ENCODE measurements at places on chromosomes 6 and 20.

DNA sequence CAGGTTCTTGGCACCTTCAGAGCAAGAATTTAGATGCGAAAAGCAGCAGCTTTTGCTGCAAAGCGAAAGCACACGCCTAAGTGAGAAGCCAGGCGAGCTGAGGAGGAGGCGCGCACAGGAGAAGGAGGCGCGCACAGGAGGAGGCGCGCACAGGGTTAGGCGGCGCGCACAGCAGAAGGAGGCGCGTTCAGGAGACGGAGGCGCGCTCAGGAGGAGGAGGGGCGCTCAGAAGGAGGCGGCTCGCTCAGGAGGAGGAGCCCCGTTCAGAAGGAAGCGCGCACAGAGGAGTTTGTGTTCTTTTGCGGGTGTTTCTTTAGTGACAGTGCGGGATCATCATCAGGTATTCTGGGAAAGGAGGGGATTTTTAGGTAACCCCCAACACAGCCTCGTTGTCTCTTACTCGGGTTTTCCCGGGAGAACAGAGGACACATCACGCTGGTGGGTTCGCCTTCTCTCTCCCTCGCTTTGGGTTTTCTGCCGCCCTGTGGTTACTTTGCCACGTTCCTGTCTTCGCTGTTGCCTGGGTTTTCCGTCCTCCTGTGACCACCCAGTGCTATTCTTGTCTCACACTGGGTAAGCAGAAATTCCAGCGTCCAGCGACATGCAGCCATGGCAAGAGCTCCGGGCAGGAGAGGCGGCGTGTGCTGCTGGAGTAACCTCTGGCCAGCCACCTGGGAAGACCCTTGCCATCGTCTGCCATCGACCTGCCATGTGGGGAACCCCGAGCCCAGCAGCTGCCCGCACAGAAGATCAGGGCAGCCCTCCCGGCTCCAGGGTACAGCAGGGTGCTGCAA, 47.0 kb downstream of the WDR27 start:
- peak; percentile 23 for DNase-seq

DNA sequence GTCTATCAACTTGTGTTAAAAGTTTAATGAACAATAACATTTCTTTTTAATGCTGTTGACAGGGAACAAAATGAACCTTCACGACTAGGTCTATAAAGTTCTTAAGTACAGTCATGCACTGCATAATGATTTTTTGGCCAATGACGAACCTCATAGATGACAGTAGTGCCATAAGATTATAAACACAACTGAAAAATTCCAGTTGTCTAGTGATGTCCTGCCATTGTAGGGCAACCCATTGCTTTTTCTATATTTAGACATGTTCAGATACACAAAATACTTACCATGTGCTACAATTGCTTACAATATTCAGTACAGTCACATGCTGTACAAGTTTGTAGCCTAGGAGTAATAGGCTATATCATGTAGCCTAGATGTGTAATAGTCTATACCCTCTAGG, 93.6 kb downstream of the SYNE1 start:
- no peak for DNase-seq

DNA sequence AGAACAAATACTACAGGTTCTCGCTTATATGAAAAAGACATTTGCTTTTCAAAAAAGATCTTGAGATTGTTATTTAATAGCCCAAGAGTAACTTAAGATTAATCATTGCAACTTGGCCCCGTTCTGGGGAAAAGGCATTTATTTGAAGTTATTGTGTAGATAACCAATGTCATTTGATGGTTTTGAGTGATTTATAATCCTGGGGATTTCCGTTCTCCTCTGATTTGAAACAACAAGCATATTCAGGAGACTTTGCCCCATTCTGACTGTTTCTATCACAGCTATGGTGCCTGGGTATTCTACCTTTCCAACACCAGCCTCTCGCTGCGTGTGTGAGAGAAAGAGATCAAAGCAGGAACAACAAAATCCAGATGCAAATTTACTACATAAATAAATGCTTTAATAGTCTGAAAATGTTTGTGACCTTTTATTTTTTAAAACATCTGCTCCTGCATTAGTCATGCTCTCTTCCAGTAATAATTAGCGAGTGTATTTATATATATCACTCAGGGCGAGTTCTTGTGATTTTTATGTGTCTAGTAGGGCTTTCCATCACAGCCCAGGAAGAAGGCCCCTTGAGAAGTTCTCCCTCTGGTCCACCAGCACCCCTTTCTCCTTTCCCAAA, 197.9 kb upstream of the FOXQ1 start:
- DNase-seq: no peak

DNA sequence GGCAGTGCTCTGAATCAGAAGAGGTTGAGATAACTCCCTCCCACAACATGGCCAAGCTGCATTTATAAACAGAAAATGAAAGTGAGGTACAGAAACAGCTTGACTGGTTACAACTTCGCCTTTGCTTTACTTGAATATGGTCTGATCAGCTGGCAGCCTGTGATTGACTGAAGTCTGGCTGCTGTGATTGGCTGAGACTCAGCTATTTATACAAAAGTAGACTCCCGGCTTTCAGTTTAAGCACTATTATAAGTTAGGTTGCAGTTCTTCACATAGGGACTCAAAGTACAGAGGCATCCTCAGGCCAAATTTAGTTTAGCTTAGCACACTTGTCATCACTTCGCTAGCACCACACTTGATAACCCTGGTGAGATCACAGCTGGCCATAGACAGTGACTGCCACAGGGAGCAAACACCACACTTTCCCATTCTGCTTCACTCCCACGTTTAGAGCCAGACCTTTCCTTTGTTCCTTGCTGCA, 362.6 kb downstream of the EPM2A start:
- no peak for DNase-seq

DNA sequence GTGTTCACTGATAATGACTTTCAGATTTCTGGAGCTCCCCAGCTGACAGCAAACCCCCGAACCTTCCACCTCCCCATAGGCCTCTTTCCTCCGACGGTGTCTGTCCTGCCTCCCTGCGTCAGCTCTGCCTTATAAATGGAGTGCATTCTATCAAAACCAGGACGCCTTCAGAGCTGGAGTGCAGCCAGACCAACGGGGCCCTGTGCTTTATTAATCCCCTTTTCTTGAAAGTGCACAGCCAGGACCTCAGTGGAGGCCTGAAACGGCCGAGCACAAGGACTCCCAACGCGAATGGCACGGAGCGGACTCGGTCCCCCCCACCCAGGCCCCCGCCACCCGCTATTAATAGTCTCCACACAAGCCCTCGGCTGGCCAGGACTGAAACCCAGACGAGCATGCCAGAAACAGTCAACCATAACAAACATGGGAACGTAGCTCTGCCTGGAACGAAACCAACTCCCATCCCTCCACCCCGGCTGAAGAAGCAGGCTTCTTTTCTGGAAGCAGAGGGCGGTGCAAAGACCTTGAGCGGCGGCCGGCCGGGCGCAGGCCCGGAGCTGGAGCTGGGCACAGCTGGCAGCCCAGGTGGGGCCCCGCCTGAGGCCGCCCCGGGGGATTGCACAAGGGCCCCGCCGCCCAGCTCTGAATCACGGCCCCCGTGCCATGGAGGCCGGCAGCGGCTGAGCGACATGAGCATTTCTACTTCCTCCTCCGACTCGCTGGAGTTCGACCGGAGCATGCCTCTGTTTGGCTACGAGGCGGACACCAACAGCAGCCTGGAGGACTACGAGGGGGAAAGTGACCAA, 42.3 kb upstream of the NAA20 start:
- DNase-seq: no peak

GRCh38 chr6:24836109-24836508, 37.4 kb upstream of the ARMH2 start:
- no peak for DNase-seq

- peak; percentile 29 for DNase-seq
Observed at GRCh38 chr20:46963758-46964617, 69.3 kb downstream of the EYA2 start.

GRCh38 chr6:157831018-157831369, 7.9 kb downstream of the SNX9 start:
- no peak for DNase-seq

- no peak for DNase-seq
Observed at GRCh38 chr6:118704915-118705314, 53.5 kb upstream of the CEP85L start.

DNA sequence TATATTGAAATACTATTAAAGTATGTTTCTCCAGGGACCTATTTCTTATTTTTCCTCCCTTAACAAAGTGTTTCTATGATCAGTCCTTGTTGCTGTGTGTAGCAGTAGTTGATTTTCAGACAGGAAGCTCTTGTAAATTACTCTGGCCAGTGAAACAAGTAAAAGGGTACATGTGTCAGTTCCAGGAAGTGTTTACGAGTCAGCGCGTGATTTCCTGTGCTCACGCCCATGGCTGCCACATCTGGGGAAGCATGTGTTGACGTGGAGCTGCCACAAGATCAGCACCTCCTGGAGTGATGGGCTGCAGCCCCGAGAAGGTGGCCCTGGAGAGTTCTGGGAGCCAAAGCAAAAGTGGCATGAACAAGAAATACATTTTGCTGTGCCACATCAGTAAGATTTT, 38.6 kb upstream of the GGTLC1 start:
- DNase-seq: no peak

DNA sequence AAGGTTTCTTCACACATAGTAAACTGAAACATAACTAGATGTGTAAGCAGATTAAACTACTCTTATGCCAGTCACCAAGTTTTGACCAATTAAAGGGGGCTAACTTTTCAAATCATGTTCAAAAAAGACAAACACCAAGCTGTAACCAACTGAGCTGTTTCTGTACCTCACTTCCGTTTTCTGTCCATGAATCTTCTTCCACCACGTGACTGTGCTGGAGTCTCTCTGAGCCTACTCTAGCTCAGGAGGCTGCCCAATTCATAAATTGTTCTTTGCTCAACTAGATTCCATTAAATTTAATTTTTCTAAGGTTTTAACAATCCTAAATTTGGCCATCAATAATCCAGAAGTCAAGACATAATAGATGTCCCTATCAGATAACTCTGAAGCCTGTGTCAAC, 229.4 kb downstream of the FNDC1 start:
- no peak for DNase-seq

GRCh38 chr6:37432590-37432915, 468 bp upstream of the CMTR1 start:
- no peak for DNase-seq

GRCh38 chr6:88561034-88561953, 395.1 kb upstream of the CNR1 start:
- no peak for DNase-seq

DNA sequence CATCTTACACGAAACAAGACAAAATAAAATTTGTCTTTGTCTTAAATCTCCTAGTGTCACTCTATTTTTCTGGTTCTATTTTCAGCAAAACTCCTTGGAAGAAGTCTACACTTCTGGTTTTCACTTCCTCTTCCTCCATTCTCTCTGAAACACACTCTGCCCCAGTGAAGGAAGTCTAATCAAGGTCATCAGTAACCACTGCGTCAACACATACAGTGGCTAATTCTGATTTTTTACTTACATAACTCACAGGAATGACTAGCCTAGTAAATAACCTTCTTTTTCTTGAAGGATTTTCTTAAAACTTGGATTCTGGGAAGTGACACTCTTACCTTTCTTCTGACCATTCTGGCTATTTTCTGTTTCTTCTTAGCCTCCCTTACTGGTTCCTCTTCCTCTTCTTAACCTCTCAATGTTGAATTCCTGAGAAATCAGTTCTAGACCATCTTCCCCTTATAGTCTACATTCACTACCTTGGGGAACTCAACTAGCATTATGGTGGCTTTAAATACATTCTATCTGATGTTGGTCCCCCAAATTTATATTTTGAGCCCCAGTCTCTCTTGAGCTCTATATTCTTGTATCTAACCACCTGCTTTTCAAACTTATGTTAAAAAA, 37.5 kb downstream of the AIG1 start:
- no peak for DNase-seq

DNA sequence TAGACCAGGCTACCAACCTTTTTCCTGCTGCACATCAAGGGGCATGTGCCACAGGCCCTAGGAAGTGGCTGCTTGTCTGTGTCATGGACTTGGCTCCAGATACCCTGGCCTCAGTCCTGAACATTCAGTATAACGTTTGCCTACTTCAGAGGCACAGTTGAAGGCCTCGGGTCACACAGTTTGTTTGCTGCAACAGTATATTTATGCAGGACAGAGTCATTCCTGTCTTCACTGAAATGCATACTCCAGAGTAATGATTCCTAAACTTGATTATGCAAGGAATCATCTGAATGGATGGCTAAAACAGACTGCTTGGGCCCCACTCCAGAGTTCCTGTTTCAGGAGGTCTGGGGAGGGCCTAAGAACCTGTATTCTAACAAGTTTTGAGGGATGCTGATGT, 149.4 kb downstream of the KLHL32 start:
- DNase-seq: no peak

DNA sequence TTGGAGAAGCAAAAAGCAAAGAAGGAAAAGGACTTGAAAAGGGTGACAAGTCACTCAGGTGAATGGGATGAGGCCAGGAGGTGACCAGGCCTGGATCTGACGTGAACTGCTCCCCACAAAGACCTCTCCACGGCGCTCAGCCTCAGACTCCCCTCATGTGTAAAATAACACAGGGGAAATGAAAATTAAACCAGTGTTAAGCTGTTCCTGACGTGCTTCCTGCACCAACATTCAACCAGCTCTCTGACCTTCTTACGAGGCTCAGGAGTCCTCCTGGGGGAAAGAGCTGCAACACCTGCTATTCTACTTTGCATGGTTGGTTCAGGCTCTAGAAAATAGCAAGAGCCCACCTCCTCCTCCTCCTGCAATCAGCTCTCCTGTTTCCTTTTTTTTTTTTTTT, 256.7 kb downstream of the ATXN1 start:
- DNase-seq: no peak

DNA sequence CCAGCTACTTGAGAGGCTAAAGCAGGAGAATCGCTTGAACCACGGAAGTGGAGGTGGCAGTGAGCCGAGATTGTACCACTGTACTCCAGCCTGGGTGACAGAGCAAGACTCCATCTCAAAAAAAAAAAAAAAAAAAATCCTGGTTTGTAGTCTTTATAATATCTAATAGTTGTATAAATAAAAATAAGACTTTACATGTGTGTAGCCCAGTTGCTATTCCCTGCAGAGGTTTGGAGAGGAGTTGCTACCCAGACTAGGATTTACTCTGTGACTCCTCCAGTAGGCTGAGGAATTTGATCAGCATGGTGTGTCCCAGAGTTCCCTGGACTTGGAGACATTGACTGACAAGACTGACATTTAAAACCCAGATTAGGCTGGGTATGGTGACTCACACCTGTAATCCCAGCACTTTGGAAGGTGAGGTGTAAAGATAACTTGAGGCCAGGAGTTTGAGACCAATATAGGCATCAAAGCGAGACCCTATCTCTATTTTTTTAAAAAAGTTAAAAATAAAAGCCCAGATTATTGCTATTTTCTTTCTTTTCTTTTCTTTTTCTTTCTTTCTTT, 10.2 kb downstream of the CHMP4B start:
- no peak for DNase-seq
